Skin of body (tissue), 3 donors: ENCODE measurements at places on chromosomes 6 and 20. TPM values are rescaled to one million over a fixed set of nuclear protein-coding genes. Genes with fewer than 3 reads are reported as not detected.
A peak's percentile ranks its signal among the peaks of the same experiment; 100 is the strongest.

- no peak for DNase-seq
These were observed 86.5 kb upstream of the MYL9 start for GRCh38 chr20:36454698-36455427.

- DNase-seq, result peak; percentile 90
These were observed 1163.6 kb upstream of the CITED2 start for GRCh38 chr6:140537834-140538705.

- no peak for DNase-seq
These were observed 5.9 kb downstream of the HLA-A start for GRCh38 chr6:29948277-29948676.

DNA sequence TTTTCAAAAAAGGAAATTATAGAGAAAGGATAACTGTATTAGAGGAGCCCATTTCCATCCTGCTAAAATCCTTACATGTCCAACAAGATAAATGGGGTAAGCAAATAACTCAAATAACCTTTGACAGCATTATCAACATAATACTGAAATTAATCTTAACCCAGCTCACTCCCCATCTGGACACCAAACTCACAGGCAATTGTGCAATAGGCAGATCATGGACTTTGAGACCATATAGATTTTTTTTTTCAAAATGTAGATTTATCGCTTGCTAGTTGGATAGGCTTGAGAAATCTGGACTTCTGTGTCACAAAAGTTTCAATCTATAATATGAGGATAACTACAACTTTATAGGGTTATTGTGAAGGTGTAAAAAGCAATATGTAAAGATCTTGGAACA is 134.4 kb upstream of the ASCC3 start:
- no peak for DNase-seq

GRCh38 chr6:112172540-112172939 is 81.8 kb downstream of the LAMA4 start:
- DNase-seq, result no peak

DNA sequence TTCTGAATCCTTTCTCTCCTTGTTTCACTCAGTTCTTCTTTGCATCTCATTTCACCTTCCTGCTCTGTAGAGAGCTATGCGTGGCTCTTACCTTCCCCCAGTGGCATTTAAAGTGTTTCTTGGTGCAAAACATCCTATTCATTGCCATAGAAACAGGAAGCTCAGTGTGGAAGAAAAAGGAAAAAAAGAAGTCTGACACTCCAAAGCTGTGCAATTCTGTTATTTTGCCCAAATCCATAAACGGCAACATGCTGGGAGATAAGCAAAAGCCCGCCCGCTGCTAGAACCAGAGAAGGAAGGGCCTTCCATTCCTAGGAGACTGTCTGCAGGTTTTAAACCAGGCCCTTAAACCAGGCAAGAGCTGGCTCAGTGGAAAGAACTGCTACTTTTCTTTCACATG is 247.1 kb downstream of the HIVEP2 start:
- peak; percentile 20 for DNase-seq

DNA sequence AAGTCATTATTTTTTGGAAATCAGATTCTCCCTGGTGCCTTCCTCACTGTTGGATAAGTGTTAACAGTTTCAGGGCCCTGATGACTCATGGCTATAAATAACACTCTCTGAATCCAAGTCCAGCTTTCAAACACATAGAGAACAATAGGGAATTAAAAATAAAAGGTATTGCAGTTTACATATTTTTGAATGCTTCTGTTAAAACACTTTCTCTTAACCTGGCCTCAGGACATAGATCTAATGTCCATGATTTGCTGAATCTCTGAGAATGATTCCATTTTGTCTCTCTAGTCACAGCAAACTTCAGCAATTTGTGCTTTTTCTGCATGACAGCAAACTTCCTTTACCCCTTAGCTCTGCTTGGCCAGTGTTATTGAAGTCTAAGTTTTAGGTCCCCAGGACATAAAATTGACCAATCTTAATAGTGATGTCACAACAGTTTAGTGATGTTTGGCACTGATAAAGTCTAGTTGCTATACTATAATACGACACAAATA is 1192.4 kb upstream of the CITED2 start:
- peak; percentile 30 for DNase-seq

DNA sequence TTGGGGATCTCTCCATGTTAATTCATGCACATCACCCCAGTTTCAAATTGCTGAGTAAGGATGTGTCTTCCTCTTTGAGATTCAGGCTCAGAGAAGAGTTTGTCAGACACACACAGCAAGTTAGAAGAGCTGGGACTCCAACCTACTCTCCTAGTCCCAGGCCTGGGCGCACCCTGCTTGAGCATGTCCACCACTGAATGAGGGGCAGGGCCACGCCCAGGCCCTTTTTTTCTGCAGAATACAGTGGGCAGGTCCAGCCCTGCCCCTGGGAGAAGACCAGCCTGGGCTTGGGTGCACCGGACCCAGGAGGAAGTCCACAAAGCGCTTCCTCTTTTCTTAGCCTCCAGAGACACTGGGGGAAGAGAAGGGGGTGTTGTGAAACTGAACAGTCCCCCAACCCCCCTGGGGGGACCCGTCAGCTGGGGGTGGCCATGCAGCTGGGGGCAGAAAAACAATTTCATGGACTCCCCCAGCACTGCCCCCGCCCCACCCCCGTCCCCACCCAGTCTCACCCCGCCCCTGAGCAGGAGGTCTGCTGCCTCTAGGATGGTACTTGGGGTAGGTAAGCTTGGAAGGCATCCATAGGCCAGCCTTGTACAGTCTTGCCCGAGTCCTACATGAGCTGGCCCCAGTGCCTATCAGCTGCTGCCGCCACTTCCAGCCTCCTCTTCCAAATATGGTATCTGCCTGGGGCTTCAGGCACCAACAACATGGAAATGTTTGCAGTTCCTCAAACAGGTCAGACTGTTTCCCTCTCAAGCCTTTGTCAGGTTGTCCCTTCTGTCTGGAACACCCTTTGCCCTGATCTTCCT is 11.7 kb upstream of the HCK start:
- no peak for DNase-seq

DNA sequence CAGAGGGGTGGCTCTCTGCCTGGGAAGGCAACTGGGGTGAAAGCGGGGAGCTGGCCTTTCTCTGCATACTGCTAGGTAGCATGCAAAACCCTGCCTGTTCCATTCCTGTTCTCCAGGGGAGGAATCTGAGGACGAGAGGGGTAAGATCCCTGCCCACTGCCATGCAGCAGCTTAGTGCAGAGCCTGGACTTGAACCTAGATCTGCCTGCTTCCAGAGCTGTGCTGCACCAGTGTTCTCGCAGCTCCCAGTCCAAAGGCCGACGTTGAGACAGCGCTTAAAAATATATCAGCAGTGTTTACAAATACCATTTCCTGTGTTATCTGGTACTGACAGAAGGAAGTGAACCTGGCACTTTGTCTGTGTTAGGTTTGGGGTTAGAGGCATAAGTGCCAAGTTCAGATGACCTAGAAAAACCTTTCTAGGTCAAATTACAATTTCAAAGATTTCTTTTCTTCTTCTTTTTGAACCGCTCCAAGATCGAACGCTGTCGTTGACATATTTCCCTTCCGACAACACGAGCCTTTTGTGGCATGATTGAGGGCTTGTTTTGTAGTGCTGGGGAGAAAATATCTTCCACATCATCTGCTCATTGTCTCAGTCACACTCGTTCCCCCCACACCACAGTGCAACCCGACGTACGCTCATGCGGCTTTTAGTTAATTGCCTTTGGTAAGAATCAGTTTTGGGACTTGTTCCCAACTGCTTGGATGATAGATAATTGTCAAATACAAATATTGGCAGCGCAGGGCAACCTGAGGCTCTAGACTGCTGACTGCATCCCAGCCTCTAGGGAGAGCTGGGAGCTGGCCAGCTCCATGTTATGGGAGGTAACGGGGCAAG is 44.6 kb downstream of the TOX2 start:
- peak; percentile 7 for DNase-seq

- no peak for DNase-seq
These were observed 136.9 kb upstream of the SALL4 start for GRCh38 chr20:51939259-51939585.

- no peak for DNase-seq
These were observed 42.4 kb downstream of the LCA5 start for GRCh38 chr6:79494841-79495240.

DNA sequence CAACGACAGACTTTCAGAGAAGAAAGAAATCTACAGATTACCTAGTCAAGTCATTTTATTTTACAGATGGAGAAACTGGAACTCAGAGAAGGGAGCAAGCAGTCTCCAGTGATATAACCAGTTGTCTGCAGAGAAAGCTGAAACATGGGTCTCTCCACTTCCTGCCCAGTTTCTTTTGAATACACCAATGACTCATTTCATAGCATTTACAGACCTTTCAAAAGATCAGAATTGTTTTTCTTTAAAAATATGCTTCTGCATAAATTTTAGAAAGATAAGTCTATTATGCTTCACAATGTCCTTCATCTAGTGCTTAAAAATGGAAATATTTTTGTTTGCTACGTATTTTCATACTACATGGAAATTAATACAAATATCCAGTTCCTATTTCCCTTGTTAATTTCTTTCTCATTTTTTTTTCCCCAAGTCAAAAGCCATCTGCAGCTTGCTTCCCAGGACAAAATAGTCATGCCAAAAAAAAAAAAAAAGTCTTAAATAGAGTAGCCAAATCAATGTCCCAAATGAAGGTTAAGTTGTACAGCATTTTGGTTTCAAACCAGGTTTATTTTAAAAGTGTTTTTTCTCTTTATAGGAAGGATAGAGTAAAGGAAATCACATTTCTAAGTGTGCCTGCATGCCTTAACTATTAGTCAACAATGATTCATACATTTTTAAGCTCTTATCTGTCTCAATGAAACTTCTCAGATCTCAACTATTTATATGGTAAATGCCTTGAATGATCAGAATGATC is 36.9 kb downstream of the ARHGAP18 start:
- peak; percentile 63 for DNase-seq

- no peak for DNase-seq
These were observed 24.4 kb downstream of the UQCC1 start for GRCh38 chr20:35387334-35387733.

GRCh38 chr6:139470997-139471396 is 96.5 kb upstream of the CITED2 start:
- no peak for DNase-seq

DNA sequence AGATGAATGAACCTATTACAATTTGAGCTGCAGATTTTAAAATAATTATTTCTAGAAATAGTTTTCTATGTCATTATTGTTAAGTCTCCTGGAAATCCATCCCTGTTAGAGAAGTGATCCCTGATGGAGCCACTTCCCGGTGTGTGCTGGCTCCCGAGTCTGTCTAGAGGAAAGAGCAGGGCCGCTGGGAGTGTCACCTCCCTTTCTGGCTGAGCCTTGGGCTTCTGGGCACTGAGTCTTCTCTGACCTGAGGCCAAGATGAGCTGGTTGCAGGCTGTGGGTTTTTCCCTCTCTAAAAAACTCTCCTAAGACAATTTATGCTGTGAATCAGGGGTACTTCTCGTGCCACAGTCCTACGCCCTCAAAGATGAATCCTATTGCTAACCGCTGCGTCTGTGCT is 28.8 kb upstream of the TCFL5 start:
- no peak for DNase-seq

GRCh38 chr6:128659276-128659675 is 138.9 kb upstream of the PTPRK start:
- DNase-seq, result no peak

GRCh38 chr20:31934968-31935764 is 16.7 kb downstream of the PDRG1 start:
- no peak for DNase-seq

DNA sequence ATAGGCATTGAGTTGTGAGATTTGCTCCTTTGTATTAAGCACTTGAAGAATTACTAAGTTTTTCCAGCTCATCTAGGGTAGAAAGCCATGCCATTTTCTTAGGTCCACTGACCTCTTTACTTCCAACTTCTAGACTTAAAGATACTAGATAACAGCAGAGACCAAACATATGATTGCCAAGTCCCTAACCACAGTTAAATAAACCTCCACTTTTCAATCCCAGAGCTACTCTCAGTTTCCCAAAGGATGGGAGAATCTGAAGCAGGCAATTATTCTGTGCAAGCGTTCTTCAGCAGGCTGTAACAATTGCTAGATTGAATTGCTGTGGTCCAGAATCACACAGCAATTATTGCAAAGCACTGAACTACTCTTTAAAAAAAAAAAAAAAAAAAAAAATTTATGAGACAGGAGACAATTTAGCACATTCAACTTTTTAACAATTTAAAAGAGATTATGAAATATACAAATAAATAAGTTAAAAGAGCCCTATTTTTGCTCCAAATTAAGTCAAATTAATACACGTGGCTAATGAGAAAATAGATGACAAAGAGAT is 104.0 kb upstream of the PRSS16 start:
- DNase-seq, result no peak

- DNase-seq, result peak; percentile 73
These were observed 26.7 kb downstream of the SERPINB9 start for GRCh38 chr6:2876210-2877056.

GRCh38 chr6:163001330-163001729 is 273.6 kb downstream of the PACRG start:
- no peak for DNase-seq

DNA sequence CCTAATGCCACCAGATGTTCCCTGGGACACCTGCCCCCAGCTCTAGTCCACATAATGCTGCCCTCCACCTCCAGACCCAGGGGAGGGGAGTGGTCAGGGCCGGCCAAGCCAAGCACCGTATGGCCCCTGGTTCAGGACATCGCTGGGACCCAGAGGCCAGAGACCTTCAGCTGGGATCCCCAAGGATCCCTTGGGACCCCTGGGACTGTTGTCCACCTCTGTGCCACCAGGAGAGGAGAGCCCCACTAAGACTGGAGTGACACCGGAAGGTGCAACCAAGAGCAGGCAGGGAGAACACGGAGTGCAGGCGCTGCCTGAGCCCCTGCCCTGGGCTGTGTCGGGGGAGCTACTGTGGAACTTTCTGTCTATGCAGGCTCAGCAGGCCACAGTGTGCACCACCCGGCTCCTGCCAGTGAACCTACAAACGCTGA is 43.6 kb downstream of the CTCFL start:
- DNase-seq, result no peak

Gene AIF1
- total RNA-seq, result 23.8 TPM

Gene CLPSL2
- not detected for total RNA-seq

Gene XKR7
- not detected for total RNA-seq

Gene C20orf141
- total RNA-seq, result not detected

Gene KHDC1L
- total RNA-seq, result 0.39 TPM

Gene VIP
- total RNA-seq, result 0.79 TPM

Gene SPDEF
- 0.89 TPM for total RNA-seq

Gene LRFN2
- 0.49 TPM for total RNA-seq

Gene SLC22A7
- not detected for total RNA-seq

Gene MAK
- total RNA-seq, result 0.10 TPM
